Activated CD8-positive, alpha-beta memory T cell treated with anti-CD3 and anti-CD28 coated beads for 1 hour (primary cell): ENCODE measurements at places on chromosomes 3 and 15.

DNA sequence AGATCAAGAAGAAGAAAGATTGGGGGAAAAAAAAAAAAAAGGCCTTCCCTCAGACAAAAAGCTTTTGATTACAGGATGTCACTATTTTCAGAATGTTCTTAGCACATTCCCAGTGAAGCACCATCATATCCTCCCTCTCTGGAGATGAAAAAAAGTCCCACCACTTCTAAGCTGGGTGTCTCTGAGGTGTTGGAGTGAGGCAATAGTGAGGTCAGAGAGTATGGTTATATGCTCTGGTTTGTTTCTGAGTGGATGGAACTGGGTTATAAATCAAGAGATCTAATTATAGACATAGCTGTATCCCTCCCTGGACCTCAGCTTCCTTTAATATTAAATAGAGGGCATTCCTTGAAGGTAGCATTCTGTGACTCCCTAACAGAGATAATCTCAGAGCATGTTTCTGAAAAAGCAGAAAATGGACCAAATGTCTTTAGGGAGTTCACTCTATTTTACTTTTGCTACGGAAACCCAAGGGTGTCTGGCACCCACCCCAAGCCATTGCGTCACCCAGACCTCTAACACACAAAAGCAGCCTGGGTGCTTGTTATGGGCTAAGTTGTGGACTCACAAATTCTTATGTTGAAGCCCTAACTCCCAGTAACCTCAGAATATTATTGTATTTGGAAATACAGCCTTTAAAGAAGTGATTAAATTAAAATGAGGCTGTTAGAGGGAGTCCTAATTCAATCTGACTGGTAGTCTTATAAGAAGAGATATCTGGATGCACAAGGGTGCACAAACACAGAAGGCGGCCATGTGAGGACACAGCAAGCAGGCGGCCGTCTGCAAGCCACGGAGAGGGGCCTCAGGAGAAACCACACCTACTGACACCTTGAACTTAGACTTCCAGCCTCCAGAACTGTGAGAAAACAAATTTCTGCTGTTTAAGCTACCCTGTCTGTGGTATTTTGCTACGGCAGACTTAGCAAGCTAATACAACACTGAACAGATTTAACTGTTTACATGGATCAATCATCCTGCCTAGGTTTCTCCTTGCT, 81.5 kb downstream of the MB21D2 start:
- DNase-seq: no peak

- no peak for DNase-seq
Measured at GRCh38 chr3:85851071-85851470, 892.3 kb downstream of the CADM2 start.

- no peak for DNase-seq
Measured at GRCh38 chr15:95557226-95558046, 773.1 kb upstream of the NR2F2 start.

GRCh38 chr15:90750186-90750585, 33.0 kb downstream of the BLM start:
- DNase-seq: no peak
